ENCODE measurements at places on chromosomes 13 and 19.

GRCh38 chr13:78376033-78376432 is 227.3 kb downstream of the POU4F1 start:
- DNase-seq, result no peak

GRCh38 chr13:71477735-71478134 is 389.3 kb downstream of the DACH1 start:
- no peak for DNase-seq

GRCh38 chr19:13094771-13095392 is 7.8 kb downstream of the LYL1 start:
- no peak for DNase-seq

DNA sequence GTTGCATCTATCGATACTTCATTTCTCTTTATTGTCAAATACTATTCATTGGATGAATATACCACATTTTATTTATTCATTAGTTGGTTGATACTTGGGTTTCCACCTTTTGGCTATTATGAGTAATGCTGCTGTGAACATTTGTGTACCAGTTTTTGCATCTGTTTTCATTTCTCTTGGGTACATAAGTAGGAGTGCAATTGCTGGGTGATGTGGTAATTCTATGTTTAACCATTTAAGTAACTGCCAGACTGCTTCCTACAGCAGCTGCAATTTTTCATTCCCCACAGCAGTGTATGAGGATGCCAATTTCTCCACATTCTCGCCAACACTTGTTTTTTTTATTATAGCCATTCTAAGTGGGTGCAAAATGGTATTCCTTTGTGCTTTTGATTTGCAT is 2.6 kb downstream of the KCNJ14 start:
- DNase-seq, result no peak

- no peak for DNase-seq
Measured at GRCh38 chr19:28009696-28010095, 1203.3 kb downstream of the UQCRFS1 start.

DNA sequence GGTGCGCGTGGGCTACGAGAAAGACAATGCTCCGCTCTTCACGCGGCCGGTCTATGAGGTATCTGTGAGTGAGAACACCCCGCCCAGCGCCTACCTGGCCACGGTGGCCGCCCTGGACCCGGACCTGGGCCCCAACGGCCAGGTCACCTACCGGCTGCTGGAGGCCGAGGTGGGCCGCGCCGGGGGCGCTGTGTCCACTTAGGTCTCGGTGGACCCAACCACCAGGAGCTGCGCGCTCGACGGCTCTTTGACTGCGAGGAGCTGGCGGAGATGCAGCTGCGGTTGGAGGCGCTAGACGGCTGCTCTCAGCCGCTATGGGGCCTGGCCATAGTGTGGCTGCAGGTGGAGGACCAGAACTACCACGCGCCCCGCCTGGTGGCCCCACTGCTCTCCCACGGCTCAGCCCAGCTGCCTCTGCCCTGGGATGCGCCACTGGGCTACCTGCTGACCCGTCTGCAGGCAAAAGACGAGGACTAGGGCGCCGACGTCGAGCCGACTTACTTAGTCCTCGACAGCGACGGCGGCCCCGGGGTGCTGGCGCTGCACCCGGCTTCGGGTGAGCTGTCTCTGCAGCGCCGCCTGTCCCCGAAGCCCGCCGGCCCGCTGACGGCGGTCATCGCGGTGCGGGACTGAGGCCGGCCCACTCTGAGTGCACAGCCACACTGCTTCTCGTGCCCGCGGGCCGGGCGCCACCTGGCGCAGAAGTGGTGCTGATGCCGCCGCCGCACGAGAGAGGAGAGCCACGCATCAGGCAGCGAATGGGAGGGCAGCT is 173.0 kb downstream of the OLFM4 start:
- no peak for DNase-seq

DNA sequence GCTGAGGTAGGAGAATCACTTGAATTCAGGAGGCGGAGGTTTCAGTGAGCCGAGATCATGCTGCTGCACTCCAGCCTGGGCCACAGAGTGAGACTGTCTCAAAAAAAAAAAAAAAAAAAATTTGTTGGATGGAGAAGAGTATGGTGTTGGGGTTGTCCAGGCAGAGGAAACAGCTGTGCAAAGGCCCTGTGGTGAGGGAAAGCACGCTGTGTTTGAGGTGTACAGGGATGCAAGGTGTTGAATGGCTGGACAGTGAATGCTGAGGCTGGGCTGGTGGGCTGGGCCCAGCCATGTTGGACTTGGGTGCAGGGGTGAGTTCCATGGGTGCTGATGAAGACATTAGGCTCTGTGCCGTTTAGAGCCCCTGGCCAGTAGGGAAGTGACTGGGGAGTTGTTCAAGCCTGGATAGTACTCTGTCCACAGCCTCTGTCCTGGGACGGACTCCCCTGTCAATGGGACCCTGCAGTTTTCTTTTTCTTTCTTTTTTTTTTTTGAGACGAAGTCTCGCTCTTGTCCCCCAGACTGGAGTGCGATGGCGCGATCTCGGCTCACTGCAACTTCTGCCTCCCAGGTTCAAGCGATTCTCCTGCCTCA is 18.6 kb downstream of the PRR12 start:
- no peak for DNase-seq

DNA sequence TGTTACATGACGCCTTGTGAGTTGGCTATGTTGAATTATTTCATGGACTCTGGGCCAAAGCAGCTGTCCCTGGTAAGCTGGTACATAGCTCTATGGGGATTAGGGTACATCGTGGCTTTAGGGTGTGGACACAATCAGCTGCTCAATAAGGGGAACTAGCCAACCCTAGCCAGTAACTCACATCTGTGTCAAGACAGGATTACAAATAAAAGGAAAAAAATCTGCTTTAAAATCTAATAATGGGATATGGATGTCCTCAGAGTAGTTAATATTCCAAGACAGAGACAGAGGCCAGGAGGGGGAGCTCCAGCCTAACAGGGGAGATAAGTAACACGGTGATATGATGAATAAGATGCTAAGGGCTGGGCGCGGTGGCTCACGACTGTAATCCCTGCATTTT is 21.1 kb upstream of the ZNF766 start:
- DNase-seq, result peak; percentile 4

GRCh38 chr19:35126624-35126959 is 8.3 kb downstream of the LGI4 start:
- no peak for DNase-seq

DNA sequence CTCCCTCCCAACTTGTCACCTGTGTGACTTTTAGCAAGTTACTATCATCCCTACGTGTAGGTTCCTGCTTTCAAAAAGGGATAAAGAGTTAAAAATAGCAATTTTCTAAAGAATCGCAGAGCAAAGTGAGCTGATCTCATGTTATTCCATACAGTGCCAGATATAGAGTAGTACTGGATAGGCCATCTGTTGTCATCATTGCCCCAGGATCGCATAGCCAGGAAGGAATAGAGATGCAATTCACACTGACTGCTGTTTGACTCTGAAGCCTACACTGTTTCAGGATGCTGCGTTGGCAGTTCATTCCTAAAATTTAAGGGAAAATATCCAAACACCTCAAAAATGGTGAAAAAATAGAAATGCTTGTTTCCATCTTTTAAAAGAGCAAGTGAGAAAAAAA is 138.9 kb downstream of the SHISA2 start:
- DNase-seq, result no peak

DNA sequence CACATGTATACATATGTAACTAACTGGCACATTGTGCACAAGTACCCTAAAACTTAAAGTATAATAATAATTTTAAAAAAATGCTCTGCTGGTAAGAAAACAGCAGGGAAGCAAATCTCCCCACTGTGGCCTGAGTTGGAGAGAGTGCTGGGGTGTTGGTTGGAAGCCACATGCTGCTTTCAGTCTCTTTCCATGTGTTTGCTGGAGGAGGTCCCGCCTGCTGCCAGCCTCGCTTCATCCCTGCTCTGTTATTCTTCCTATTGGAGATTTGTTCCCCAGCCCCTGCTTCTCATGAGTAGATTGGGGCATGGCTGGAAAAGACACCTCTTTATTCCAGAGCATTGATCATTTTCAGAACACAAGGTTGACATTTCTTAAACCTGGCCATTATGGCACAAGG is 230.5 kb downstream of the FGF9 start:
- no peak for DNase-seq

DNA sequence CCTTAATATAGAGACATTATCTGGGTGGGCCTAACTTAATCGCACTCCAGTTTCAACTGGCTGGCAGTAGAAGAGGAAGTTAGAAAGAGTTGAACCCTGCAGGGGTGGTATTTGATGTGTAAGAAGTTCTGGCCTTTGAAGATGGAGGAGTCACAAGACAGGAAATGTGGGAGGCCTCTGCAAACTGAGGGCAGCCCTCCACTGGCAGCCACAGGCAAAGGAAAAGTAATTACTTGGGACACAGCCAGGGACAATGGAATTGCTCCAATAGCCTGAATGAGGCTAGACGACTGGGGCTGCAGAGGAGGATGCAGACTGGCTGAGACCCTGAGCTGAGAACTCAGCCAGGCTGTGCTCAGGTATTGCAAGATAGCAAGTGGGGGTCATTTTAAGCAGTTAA is 703.3 kb upstream of the ARGLU1 start:
- DNase-seq, result no peak

DNA sequence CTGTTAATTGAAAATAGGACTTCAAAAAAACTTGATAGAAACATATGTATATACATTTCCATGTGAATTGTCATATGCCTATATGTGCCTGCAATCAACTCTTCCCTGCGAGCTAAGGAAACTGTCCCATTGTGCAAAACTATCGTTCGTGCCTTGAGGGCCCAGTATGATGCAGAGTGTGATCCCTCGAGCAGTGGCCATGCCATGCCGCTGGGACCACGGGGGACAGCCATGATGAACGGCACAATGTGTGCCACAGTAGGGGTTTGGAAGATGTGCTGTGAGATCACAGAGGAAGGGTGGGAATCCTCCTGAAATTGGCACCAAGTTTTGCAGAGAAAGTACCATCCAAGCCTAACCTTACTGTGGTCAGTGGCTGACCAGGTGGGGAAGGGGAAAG is 118.1 kb upstream of the SOX1 start:
- no peak for DNase-seq

DNA sequence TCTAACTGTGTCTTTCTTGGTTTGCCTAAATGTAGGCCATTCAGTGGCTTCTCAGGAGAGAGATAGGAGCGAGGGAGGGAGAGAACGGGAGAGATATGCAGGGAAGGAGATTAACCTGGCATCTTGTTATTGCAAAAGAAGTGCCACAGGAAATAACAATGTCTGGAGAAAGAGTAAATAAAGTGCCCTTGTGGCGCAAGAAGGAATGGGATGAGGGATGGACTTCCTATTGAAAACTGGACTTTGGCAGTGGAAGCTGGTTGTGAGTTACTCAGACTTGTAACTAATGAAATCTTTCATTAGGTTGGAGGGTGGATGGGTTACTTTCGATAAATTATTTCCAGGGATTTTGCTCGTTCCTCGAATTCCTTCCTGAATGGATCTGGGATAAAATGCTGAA is 136.1 kb downstream of the LACC1 start:
- no peak for DNase-seq

DNA sequence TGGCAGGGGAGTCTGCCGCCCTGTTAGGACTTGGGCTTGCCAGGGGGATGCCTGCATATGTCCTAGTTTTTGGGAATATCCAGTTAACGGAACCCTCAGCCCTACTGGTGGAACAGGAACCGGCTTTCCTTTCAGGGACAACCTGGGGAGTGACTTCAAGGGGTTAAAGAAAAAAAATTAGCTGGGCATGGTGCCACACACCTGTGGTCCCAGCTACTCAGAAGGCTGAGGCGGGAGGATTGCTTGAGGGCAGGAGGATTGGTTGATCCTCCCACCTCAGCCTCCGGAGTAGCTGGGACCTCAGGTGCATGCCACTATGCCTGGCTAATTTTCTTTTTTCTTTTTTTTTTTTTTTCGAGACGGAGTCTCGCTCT is 22.5 kb downstream of the LDLR start:
- no peak for DNase-seq

- DNase-seq, result peak; percentile 28
Measured at GRCh38 chr19:12639901-12640613, 26.5 kb downstream of the MAN2B1 start.

DNA sequence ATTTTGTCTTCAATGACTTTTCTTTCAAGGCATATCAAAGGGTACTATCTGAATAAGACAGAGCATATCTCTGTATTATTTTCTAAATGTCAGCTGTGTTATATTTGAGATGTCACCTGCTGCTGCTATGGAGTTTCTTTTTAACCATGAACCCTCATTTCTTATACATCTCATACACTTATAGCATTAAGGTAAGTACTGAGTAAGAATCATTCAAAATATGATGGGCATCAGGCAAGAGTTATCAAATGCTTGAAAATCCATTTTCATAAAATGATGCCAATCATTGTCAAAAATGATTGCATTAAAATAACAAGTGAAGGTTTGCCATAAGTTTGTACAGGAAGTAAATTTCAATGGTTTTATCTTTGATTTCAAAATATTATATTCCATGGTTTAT is 2005.0 kb upstream of the PCDH20 start:
- DNase-seq, result no peak

DNA sequence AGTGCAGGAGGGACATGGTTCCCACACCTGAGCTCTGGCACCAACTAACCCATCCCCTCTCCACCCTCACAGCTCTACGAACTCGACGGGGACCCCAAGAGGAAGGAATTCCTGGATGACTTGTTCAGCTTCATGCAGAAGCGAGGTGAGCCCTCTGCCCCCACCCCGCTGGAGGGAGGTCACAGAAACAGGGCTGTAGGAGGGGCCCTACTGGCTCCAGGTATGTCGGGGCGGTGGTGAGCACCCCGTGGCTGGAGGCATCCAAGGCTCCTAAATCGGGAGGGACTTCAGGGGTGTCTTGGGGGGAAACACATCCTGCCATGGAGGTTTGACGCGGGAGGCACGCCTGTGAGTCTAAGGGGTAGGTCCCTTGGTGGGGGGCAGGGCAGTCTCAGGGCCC is 24.1 kb upstream of the WDR18 start:
- DNase-seq, result no peak

GRCh38 chr13:75785130-75785529 is 149.0 kb downstream of the LMO7 start:
- no peak for DNase-seq
